Stimulated activated CD4-positive, alpha-beta T cell treated with anti-CD3 and anti-CD28 coated beads, Interleukin-1b, Interleukin-23, amount 100 ng/mL, for 24 hours (primary cell): ENCODE measurements at places on chromosomes 2 and 18.

DNA sequence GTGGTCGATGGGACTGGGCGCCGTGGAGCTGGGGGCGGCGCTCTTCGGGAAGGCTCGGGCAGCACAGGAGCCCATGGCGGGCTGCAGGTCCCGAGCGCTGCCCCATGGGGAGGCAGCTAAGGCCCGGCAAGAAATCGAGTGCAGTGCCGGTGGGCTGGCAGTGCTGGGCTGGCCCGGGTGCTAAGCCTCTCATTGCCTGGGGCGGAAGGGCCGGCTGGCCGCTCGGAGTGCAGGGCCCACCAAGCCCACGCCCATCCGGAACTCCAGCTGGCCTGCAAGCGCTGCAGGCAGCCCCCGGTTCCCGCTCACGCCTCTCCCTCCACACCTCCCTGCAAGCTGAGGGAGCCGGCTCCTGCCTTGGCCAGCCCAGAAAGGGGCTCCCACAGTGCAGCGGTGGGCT, 748.4 kb upstream of the NRXN1 start:
- no peak for DNase-seq

GRCh38 chr18:79739440-79739778, 58.3 kb upstream of the KCNG2 start:
- DNase-seq, result no peak

DNA sequence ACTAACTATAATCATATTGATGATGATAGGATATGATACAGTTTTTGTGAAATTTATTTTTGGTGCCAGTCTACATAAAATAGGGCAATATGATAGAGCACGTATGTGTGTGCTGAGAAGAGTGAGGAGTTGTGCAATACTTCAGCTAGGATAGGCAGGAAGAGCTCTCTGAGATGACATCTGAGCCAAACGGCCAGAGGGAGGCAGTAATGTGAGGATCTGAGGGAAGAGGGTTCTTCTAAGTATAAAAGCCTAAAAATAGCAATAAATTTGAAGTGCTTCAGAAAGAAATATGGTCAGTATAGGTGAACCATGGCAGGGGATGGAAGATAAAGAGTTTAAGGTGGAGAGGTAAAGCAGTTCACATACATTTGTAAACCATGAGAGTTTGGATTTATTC, 102.5 kb downstream of the OLA1 start:
- no peak for DNase-seq

- DNase-seq, result no peak
These were observed 55.7 kb downstream of the DNMT3A start for GRCh38 chr2:25286025-25286400.

DNA sequence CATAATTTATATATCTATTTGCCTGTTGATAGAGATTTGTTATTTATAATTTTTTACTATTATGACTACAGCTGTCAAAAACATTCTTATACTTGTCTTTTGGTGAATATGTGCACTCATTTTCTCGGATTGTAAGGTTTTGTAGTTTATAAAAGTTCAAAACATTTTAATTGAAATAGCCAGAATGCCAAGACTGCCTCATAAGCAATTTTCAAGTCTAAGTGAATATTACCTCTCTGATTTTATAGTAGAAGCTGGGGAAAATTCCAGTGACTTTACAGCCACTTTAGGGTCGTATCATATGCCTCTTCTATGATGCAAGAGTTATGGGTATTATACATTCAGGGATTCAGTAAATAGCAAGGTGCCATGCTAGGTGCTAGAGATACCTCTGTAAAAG, 21.0 kb downstream of the ZC3H6 start:
- no peak for DNase-seq

GRCh38 chr2:239720361-239721360, 304.5 kb downstream of the NDUFA10 start:
- DNase-seq, result no peak

GRCh38 chr2:106517329-106517728, 30.2 kb downstream of the CD8B2 start:
- DNase-seq, result no peak

DNA sequence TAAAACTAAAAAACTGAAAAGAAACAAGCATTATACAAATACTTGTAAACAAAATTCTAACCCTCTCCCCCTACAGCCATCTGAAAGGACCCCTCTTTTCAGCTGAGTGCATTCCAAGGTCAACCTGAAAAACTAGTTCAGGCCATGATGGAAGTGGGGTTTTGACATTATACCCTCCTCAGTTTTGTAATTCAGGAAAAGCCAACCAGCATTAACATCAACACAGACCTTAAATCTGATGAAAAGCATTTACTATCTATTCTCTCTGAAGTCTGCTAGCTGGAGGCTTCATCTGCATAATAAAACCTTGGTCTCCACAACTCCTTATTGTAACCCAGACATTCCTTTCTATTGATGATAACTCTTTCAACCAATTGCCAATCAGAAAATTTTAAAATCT, 302.2 kb downstream of the CNTNAP5 start:
- DNase-seq, result no peak

- DNase-seq, result no peak
These were observed 445.4 kb downstream of the EIPR1 start for GRCh38 chr2:2932189-2932588.

GRCh38 chr2:183243758-183244157, 119.5 kb downstream of the NUP35 start:
- DNase-seq, result no peak

GRCh38 chr18:12744103-12744502, 41.3 kb downstream of the PSMG2 start:
- no peak for DNase-seq

- no peak for DNase-seq
These were observed 505.4 kb downstream of the CPS1 start for GRCh38 chr2:211061612-211062296.

GRCh38 chr2:108364676-108365297, 13.0 kb upstream of the SULT1C4 start:
- DNase-seq, result no peak

GRCh38 chr2:149648282-149649030, 60.9 kb upstream of the MMADHC start:
- DNase-seq, result no peak

GRCh38 chr2:164779383-164780057, 62.1 kb downstream of the COBLL1 start:
- DNase-seq, result no peak

DNA sequence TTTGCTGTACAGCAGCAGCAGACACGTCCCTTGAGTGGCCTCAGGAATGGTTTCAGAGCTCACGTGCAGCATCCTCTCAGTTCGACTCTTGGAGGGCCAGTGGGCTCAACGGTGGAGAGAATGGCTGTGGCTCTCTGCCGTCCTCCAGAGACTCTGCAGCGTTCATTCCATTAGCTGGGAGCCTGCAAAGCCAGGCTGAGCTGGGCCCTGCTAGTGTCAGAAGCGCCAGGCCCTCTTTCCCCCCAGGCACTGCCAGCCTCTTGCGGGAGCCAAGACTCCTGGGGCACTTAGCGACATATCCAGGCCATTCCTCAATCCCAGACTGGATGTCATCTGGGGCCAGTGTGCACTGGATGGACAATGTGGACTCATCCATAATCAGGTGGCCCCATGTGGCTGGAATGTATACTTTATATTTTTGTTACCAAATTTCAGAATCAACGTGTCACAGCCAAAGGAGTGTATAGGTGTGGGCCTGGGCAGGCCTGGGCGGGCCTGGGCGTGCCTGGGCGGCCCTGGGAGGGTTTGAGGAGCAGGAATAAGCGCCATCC, 125.1 kb upstream of the EPAS1 start:
- DNase-seq, result no peak

DNA sequence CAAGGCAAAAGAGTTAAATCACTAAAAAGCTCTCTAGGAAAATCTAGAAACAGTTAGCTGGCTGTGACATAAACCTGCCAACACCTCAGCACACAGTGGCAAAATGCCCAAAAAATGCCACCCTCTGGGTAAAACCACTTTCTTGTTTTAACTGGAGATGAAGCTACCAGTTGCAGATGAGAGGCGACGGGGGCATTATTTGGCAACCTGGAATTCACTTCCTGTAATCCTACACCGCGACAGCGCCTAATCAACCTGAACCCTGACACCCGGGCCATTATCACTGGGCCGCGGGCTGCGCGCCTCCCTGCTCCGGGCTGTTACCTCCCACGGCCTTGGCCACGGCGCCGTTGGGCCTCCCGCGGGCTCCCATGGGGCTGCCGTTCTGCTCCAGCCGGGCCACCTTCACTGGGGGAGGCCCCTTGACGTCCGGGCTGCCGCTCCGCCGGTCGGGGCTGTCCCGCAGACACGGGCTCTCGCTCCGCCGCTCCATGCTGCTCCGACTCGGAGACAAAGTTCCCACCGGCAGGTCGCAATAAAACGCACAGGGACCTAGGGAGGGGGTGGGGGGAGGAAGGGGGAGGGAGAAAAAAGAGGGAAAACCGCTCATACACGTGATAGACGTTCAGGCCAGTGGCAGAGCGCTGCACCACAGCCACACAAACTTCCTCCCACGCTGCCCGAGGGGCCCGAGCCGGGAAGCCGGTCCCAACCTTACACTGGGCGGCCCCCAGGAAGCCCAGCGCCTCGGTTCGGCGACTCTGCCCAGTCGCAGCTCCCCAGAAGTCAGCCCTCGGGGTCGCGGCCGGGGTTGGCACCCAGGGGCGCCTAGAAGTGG, 2.0 kb downstream of the SATB2 start:
- DNase-seq, result no peak
